Liver (tissue), 10 donors: ENCODE measurements at places on chromosomes 13 and 19. TPM values are rescaled to one million over a fixed set of nuclear protein-coding genes. Genes with fewer than 3 reads are reported as not detected.
A peak's percentile ranks its signal among the peaks of the same experiment; 100 is the strongest.

Gene SSC5D
- total RNA-seq, result 0.84 TPM

Gene ZNF331
- 9.7 TPM for total RNA-seq

GRCh38 chr19:3125900-3126524 lies 9.8 kb upstream of the GNA15 start:
- peaks cover 3% of the 10 kb centered on the region for H3K4me1 ChIP-seq
- peak; percentile 83 for DNase-seq

Gene MRPL34
- 23.3 TPM for total RNA-seq

Gene C19orf38
- total RNA-seq, result 1.8 TPM

Gene NUMBL
- total RNA-seq, result 3.9 TPM

- DNase-seq, result no peak
- H3K27me3 ChIP-seq, result no peaks in the 10 kb centered on the region
- no peaks in the 10 kb centered on the region for H3K4me1 ChIP-seq
- H3K4me3 ChIP-seq, result no peak overlapping the region
Measured at GRCh38 chr13:37618554-37618953, 20.0 kb upstream of the POSTN start.

DNA sequence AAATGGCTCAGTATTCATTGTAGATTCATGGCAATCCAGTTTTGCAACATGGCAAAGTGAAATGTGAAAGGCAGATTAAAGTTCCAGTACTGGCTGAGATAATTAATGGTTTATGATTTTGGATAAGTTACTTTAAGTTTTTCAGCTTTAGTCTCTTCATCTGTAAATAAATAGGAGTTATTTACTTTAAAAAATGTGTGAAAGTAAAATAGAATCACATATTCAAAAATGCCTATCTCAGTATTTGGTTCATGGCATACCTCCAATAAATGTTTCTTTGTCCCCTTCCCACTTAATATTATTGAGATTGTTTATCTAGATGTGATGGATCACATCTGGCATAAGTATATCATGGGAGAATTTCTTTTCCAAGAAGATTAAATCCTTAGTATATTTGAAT lies 426.0 kb downstream of the GPC5 start:
- DNase-seq, result no peak
- H3K27ac ChIP-seq, result no peak overlapping the region
- H3K27me3 ChIP-seq, result no peaks in the 10 kb centered on the region

DNA sequence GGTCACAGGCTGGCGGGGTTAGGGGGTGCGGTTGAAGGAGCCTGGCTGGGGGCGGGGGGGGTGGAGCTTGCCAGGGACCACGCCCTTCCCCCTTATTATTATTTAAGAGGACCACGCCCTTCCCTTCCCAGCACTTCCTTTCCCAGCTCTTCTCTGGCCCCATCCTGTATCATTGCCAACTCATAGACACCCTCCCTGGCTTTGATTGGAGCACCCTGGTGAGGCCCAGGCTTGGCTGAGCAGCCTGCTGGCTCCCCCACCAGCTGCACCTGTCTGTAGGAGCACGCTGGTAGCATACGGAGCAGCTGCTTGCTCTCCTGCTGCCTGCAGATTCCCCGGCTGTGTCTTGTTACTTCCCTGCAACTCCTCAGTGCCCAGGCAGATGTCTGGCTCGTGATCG lies 62.5 kb upstream of the PDX1 start:
- no peak overlapping the region for H3K4me3 ChIP-seq
- no peaks in the 10 kb centered on the region for H3K4me1 ChIP-seq
- no peaks in the 10 kb centered on the region for H3K36me3 ChIP-seq
- no peak for DNase-seq

DNA sequence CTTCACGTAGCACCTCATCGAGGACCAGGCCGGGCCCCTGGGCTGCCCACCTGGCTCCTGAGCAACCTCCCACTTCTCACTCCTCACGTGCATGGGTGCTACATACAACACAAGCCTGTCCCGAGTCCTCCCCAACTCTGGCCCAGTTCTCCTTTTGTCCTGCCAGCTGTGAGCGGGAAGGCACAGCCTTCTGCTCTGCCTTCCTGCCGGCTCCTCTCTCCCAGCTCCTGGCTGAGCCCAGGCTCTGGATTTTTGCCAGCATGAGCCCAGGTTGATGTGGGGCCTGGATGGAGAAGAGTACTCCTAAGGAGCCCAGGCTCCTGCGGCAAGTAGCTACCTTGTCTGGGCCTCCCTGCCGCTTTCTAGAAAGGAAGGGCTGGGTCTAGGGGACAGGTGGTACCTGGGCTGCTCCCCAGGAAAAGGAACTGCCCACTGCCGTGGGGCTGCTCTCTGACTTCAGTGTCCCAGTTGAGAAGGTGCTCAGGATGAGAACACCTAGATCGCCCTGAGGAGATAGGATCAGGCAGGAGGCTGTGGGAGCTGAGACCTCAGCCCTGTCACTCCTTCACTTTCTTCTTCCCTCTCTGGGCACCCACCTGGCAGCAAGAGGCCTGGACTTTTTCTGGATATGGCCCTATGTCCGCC lies 23.6 kb downstream of the LYL1 start:
- H3K4me3 ChIP-seq, result no peak overlapping the region
- no peak overlapping the region for H3K27ac ChIP-seq
- H3K27me3 ChIP-seq, result no peaks in the 10 kb centered on the region
- H3K4me1 ChIP-seq, result no peaks in the 10 kb centered on the region
- no peak for DNase-seq
- H3K36me3 ChIP-seq, result peaks cover 21% of the 10 kb centered on the region

GRCh38 chr13:101747039-101747438 lies 294.6 kb downstream of the ITGBL1 start:
- DNase-seq, result no peak
- H3K27me3 ChIP-seq, result no peaks in the 10 kb centered on the region
- peaks cover 30% of the 10 kb centered on the region for H3K4me1 ChIP-seq
- H3K27ac ChIP-seq, result peak overlapping the region; percentile 39
